Activated T-cell treated with anti-CD3 and anti-CD28 coated beads, Interleukin-2, amount 50 U/mL, for 72 hours (primary cell): ENCODE measurements at places on chromosomes 12 and 14. TPM values are rescaled to one million over a fixed set of nuclear protein-coding genes. Genes with fewer than 3 reads are reported as not detected.

- H3K4me3 ChIP-seq: peak overlapping the region; percentile 91
- H3K27ac ChIP-seq: peak overlapping the region; percentile 67
- DNase-seq: no peak
- H3K27me3 ChIP-seq: peaks cover 7% of the 10 kb centered on the region
- H3K36me3 ChIP-seq: peaks cover 31% of the 10 kb centered on the region
These were observed 1.9 kb downstream of the ACTN1 start for GRCh38 chr14:68977180-68977717.

DNA sequence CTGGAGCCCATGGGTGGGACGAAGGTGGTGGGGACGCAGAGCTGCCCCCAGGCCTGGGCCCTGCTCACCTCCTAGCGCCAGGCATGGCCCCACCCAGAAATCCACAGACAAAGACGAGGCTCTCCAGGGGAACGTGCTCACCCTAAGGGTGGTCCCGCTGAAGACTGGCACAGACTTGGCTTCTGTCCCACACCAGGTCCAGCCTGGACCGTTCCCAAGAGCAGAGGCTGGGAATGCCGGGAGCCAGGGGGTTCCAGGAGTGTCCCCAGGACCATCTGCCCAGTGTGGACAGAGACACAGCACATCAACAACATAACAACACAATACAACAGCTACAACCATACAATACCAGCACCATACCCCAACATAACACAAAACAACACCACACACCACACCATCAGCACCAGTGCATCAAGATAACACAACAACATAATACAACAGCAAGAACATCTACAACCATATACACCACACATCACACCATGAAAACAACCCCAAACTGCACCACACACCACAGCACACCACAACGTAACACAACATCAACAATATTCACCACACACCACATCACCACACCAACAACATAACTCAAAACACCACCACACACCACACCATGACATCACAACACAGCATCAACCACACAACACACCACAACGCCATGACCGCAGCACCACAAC lies 329.6 kb downstream of the ADGRD1 start:
- DNase-seq: no peak
- H3K27me3 ChIP-seq: no peaks in the 10 kb centered on the region
- no peaks in the 10 kb centered on the region for H3K4me1 ChIP-seq
- H3K36me3 ChIP-seq: no peaks in the 10 kb centered on the region
- H3K27ac ChIP-seq: no peak overlapping the region
- no peak overlapping the region for H3K4me3 ChIP-seq

DNA sequence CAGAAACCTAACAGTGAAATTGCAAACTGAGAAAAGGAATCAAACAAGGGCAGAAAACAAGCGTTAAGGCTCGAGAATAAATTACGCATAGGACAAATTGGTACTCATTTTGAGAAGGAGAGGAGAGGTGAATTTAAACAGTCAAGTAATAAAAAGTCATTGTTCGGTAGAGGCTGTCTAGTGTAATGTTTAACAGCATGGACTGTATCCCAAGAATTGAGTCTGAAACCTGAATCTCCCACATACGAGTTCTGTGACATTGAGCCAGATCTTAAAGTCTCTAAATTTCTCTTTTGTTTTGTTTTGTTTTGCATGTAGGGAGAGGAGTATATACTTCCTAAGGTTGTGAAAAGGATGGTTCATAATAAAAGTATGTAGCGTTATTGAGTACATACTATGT lies 216.5 kb upstream of the BTG1 start:
- H3K27me3 ChIP-seq: no peaks in the 10 kb centered on the region
- H3K36me3 ChIP-seq: peaks cover 20% of the 10 kb centered on the region
- peak overlapping the region; percentile 59 for H3K4me3 ChIP-seq
- peaks cover 48% of the 10 kb centered on the region for H3K4me1 ChIP-seq

The LMNTD1 gene
- not detected for total RNA-seq
